Stimulated activated CD4-positive, alpha-beta T cell treated with anti-CD3 and anti-CD28 coated beads, Interleukin-1b, Interleukin-23, amount 100 ng/mL, for 1 hour (primary cell): ENCODE measurements at places on chromosomes 11 and 22.

DNA sequence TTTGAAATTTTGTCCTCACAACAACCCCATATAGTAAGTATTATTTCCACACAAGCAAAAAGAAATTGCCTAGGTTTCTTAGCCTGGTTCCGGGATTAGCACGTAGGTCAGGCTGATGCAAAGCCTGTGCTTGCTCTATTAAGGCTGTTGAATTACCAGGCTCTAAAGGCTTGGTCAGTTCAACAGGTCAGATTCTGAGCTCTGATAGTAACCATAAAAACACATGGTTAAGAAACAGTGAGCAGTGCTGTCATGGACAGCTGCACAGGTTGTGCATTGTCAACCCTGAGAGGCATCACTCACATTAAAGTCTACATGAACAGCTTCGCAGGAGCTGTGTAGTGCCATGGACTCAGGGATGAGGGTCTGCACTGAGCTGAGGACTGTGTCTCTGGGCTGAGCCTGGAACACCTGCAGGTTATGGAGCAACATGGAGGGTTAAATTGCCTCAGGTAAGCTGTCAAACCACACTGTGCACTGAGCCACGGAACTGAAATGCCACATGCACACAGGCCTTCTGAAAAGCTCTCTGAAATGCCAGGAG, 98.0 kb downstream of the PIWIL4 start:
- DNase-seq = no peak

DNA sequence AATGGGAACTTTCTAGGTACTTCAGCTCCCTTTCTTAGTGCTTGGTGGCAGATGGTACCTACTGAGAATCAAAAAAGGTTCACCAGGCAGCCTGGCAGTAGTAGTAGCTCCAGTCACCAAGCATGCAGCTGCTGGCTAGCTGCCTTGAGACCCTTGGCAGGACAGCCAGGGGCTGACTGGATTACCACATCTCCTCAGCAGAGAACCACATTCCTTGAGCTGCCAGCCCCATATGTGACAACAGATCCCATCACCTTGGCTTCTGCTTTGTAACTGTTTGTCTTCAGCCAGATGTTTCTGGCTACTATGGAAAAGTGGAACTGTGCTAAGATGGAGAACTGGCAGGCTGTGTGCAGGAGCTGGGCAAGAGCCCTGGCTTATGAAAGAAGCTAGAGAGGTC, 39.6 kb upstream of the CHRM4 start:
- no peak for DNase-seq

GRCh38 chr11:119865661-119866156, 136.7 kb upstream of the NECTIN1 start:
- no peak for DNase-seq

DNA sequence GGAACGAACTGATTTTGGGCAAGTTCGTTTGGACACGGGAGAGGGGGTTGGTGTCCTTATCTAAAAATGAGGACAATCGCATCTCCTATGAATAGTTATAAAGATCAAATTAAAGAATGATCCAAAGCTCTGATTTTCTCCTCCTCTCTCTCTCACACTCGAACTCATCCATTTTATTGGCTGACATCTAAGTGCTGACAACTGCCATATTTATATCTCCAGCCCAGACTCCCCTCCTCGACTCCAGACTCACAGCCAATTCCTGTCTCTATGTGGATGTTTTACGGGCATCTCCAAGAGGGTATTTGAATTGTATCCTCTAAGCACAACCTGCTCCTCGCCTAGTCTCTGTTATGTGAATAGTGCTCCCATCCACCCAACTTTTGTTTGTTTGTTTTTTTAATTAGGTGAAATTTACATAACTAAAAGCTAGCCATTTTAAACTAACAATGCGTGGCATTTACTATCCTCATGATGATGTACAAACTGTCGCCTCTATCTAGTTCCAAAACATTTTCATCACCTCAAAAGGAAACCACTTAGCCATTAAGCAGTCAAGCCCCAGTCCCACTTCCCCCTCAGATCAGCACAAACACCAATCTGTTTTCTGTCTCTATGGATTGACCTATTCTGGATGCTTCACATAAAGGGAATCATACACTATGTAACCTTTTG, 4.0 kb downstream of the SYN3 start:
- DNase-seq = no peak

- no peak for DNase-seq
These were observed 1106.3 kb downstream of the BRD1 start for GRCh38 chr22:48721395-48721669.

GRCh38 chr11:105220121-105220520, 80.6 kb upstream of the CARD18 start:
- DNase-seq = no peak
